ENCODE measurements at places on chromosomes 1 and 21. TPM values are rescaled to one million over a fixed set of nuclear protein-coding genes. Genes with fewer than 3 reads are reported as not detected.

- no peak for DNase-seq
Measured at GRCh38 chr21:36807422-36807928, 108.6 kb downstream of the SIM2 start.

- DNase-seq, result no peak
Measured at GRCh38 chr1:6140413-6140812, 39.7 kb downstream of the CHD5 start.

- DNase-seq, result no peak
Measured at GRCh38 chr1:87539147-87539546, 210.5 kb downstream of the LMO4 start.

DNA sequence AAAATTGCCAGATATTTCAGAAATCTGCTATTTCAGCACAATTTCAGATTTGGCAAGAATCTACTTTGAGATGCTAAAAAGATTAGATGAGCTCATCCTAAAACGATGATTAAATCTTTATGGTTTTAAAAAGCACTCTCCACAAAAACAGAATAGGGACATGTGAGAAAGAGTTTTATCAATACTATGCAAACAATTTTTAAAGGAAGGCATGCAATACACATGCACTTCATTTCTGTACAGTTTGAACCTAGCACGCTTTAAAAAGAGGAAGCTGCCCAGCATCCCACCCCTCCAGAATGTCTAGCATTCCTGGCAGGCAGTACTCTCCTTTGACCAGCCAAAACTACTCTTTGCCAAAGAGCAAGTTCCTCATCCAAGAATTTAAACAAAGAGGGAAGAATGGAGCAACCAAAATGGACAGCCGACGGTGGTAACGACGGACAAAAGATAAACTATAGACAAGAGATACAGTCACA, 1.3 kb downstream of the ARHGAP29 start:
- DNase-seq, result no peak

GRCh38 chr1:209585672-209586071, 2.2 kb downstream of the CAMK1G start:
- no peak for DNase-seq

- DNase-seq, result no peak
Measured at GRCh38 chr1:210360852-210361477, 32.3 kb downstream of the HHAT start.

- DNase-seq, result no peak
Measured at GRCh38 chr21:30714946-30715345, 3.6 kb downstream of the KRTAP21-3 start.

GRCh38 chr1:208141610-208142192, 102.5 kb downstream of the PLXNA2 start:
- no peak for DNase-seq

DNA sequence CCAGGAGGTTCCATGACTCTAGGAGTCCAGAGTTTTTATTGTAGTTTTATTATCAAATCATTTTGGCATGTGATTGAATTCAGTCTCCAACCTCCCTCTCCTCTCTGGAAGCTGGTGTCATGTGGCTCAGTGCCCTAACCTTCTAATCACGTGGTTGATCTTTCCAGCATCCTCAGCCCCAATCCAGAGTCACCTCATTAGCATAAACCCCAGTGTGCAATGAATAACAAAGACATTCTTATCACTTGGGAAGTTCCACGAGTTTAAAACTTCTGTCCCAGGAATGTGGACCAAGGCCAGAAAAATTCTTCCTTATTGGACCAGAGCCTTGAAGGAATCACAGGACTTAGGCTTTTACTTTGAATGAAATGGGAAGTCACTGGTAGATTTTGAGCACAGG, 52.2 kb downstream of the KIRREL1 start:
- DNase-seq, result no peak

- peak; percentile 48 for DNase-seq
Measured at GRCh38 chr1:22053017-22053860, 730 bp downstream of the CDC42 start.

GRCh38 chr1:210624722-210625121, 296.0 kb downstream of the HHAT start:
- no peak for DNase-seq

DNA sequence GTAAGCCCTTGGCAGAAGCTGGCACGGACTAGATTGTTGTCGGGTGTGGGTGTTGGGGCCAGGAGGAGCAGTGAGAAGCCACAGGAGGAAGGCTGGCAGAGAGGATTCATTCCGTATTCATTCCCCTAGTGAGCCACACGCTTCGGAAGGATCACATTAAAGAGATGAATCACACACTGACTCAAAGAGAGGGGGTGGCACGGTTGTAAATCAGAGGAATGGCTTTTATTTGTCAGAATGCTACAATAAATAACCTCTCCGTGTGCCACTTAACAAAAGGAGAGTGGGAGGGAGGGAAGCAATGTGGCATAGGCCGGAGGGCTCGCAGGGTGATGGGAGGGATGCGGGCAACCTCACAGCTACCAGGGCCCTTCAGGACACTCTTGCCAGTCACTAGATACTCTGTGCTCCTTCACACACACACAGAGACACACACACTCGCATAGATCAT, 135.5 kb downstream of the HIVEP3 start:
- no peak for DNase-seq

DNA sequence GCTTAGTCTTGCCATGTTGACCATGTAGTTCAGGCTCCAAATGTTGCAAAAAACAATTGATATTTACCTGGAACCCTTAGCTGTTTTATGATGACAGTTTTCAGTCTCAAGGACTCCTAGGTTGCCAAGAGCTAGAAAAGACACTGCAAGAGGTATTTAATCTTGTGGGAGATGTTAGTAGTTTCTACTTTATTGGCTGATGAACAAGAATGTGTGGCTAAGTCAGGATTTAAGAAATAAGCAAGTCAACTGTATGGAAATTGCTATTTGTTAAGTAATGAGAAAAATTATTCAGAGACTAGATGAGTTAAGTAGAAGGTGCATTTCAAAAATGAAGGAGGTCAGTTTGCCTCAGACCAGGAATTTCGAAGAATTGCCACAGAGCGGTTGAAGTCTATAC, 639.7 kb upstream of the USP24 start:
- no peak for DNase-seq

DNA sequence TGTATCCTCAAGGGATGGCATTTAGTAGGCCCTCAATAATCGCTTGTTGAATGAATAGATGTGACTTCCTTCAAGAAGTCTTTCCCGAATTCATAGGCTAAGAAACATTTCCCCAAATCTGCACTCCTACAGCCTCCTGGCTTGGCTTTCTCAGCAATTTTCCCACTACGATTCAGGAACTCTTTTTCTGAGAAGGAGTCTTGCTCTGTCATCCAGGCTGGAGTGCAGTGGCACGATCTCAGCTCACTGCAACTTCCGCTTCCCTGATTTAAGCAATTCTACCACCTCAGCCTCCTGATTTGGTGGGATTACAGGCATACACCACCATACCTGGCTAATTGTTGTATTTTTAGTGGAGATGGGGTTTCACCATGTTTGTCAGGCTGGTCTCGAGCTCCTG, 37.9 kb upstream of the IFFO2 start:
- no peak for DNase-seq

Gene CCT8
- total RNA-seq, result 420 TPM

Gene GBP7
- total RNA-seq, result not detected

Gene HSF2BP
- total RNA-seq, result 0.57 TPM

Gene IFNLR1
- total RNA-seq, result 5.0 TPM

Gene UBQLN4
- 32.2 TPM for total RNA-seq

Gene S100A14
- total RNA-seq, result not detected

Gene SERPINC1
- 0.27 TPM for total RNA-seq

Gene CHTOP
- 91.3 TPM for total RNA-seq

Gene ZSWIM5
- total RNA-seq, result 0.05 TPM
